ENCODE measurements at places on chromosomes 5 and 9.

DNA sequence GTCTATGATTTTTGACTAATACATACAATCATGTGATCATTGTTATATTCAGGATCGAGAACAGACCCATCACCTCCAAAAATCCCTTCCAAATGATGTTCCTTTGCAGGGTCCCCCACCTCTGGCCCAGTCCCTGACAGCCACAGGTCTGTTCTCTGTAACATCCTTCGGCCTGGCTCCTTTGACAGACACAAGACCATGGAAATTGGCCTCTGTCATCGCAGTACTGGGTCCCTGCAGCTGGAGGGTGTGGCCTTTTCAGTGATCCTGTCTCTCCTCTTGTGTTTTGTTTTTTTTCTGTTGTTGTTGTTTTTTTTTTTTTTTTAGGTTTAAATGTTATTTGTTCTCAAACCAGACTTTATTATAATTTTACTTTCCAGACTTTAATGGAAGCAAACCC is 27.4 kb upstream of the ANKRD33B start:
- DNase-seq, result no peak

DNA sequence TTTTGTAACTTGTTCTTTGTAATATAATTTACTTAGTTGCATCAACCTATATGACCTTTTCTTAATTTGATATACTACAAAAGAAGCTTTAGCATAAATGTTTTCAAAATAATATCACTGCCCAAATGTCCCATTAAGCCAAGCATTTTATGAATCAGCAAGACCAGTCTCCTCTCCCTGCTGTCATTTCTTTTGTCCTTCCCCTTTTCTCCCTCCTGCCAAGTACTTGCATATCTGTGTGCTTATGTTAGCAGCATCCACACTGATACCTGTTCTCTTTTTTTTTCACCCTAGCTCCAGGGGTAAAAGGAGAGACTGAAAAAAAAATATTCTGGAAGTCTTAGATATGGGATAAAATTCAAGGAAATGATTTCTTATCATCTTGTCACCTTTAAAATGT is 69.7 kb downstream of the ZSWIM6 start:
- DNase-seq, result no peak

- DNase-seq, result peak; percentile 19
Measured at GRCh38 chr5:59188419-59189225, 605.7 kb downstream of the RAB3C start.

DNA sequence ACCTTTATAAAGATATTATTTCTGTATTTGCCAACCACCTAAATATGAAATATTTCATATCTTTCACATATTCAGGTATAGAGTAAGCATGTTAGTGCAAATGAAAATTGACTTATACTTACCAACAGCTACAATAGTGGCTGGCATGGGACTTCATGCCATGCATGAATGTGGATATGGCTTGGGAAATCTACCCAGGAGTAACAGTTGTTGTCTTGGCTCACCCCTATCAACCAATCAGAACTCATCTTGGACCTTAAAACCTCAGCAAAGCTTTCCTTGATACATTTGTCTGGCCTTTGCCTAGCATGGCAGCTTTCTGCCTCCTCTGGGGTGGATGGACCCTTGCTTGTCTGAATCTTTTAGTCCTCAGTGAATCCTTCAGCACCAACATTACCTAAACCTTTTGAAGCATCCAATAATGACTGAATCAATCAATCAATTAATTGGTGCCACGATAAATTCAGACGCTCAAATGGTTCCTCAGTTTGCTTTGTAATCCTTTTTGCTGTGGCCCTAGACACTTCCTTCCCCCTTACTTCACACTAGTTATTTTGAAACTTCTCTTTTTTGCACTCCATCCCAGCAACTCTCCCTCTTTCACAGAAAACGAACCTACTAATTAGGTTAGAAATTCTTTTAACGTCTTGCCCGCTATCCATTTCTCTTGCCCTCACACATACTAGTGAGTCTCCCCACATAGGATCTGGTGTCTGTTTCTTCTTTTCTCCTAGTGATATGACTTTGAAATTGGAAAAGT is 132.3 kb upstream of the ZNF608 start:
- DNase-seq, result no peak

DNA sequence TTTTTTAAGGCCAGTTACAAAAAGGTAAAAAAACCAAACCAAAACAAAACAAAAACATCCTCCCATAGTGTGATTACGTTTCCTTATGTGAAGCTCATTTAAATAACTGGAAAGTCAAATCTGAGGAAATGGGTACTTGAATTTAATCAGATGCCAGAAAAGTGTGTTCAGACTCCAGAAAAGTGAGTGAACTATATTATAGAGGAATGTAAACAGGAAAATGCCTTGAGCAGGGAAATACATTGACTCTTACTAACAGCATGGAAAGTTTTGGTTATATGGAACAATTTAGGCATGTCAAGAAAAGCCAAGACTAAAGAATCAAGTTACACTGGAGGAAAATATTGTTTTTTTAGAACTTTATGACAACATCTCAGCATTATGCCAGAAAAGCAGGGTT is 37.8 kb upstream of the RNF20 start:
- DNase-seq, result no peak

DNA sequence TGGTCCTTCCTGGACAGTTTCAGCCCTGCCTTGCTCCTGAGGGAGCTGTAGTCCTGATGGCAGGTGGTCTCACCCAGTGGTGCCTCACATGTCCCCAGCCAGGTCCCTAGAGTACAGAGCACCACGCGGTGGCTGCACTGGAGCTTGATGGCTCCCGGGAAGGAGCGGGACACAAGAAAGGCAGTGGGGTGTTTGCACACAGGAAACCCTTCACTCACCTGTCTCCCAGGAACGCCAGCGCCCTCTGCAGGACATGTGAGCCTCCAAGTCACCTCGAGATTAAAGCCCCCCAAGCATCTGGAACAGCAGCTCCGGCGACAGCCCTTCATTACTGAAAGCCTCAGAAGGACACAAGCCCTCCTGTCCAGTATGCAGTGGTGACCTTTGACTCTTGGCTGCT is 19.9 kb upstream of the TMEM250 start:
- no peak for DNase-seq

DNA sequence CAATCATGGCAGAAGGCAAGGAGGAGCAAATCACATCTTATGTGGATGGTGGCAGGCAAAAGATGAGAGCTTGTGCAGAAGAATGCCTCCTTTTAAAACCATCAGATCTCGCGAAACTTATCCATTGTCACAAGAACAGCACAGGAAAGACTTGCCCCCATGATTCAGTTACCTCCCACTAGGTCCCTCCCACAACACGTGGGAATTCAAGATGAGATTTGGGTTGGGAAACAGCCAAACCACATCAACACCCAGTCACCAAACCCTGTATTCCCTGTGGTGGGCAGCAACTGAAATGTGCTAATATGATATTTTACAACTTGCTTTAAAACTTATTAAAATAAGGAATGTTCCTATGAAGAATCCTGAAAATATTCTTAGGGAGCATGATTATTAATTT is 54.2 kb downstream of the RASGRF2 start:
- no peak for DNase-seq

GRCh38 chr5:75567710-75568109 is 43.5 kb upstream of the ANKDD1B start:
- DNase-seq, result peak; percentile 14

GRCh38 chr9:19759066-19759465 is 29.8 kb downstream of the SLC24A2 start:
- no peak for DNase-seq

- no peak for DNase-seq
Measured at GRCh38 chr5:111229871-111230810, 6.0 kb downstream of the CAMK4 start.

GRCh38 chr9:15248621-15249020 is 58.4 kb downstream of the TTC39B start:
- DNase-seq, result no peak

- no peak for DNase-seq
Measured at GRCh38 chr9:81822301-81822865, 105.8 kb upstream of the SPATA31D4 start.

DNA sequence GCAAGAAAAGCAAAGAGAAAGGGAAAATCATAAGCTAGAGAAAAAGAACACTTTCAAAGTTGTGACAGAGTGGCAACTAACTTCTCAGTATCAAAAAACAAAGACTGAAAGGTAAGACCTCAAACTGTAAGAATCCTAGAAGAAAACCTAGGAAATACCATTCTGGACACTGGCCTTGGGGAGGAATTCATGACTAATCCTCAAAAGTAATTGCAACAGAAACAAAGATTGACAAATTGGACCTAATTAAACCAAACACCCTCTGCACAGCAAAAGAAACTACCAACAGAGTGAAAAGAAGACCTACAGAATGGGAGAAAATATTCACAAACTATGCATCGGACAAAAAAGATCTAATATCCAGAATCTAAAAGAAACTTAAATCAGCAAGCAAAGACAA is 79.1 kb downstream of the FEM1C start:
- DNase-seq, result no peak

GRCh38 chr5:11869203-11869602 is 35.0 kb downstream of the CTNND2 start:
- no peak for DNase-seq

GRCh38 chr5:7419846-7420245 is 23.9 kb downstream of the ADCY2 start:
- no peak for DNase-seq

DNA sequence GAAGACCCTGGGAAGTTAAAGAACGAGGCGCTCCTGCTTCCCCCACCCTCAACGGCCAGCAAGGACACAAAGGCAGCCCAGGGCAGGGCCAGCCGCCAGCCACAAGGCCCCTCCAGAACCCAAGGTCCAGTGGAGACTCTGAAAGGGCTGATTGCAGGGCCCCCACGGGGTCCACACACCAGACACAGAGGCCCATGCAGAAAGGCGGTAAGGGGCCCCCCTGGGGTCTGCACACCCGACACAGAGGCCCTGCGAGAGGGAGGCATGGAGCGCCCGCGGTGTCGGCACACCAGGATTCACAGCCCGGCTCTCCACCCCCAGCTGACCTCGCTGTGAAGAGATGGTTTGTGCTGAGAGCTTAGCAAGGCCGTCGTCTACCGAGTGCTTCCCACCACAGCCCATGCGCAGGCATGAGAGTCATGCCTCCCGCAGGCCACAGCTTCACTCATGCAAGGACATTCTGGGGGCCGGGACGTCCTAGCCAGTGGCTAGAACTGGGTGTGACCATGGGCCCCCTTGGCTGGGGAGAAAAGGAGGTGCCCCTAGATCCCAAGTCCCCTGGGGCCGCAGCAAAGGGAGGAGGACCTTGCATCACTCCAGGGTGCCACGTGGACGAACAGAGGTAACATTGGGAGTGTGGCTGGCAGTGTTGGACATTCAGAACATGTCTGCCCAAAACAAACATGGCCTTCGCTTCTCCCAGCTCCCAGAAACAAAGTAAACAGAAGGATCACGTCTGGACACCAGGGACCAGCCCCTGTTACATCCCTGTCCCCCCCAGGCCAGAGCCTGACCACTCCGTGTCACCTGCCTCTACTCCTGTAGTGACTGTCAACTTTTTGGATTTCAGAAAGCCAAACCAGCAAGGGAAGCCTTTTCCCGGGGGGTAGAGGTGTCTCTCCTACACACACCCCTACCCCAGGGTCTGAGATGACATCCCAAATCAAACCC is 9.8 kb downstream of the BRD3 start:
- DNase-seq, result no peak

GRCh38 chr5:133729800-133730199 is 117.5 kb upstream of the FSTL4 start:
- no peak for DNase-seq

GRCh38 chr9:124018730-124019697 is 7.4 kb downstream of the LHX2 start:
- DNase-seq, result no peak

DNA sequence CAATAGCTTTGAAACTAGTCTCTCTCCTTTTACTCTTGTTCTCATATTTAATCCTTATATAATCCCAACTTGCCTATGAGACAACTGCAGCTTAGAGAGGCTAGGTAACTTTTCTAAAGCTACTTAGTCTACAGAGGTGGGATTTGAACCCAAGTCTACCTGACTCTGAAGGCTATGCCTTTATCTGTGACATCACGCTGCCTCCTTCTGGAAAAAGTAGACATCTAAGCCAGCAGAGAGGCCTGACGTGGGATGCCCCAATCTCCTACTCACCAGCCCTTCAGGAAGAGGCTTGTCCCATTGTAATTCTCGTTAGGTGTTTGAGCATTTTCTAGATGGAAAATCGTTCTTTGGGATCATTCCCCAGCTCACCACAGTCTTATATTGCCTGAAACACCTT is 167.5 kb downstream of the HSPA4 start:
- no peak for DNase-seq

GRCh38 chr5:16666883-16667398 is 50.1 kb upstream of the RETREG1 start:
- no peak for DNase-seq

All from GM13977 (cell line).